ENCODE measurements at places on chromosomes 12 and 14.

- no peak for DNase-seq
Observed at GRCh38 chr14:71942904-71943694, 10.9 kb downstream of the RGS6 start.

DNA sequence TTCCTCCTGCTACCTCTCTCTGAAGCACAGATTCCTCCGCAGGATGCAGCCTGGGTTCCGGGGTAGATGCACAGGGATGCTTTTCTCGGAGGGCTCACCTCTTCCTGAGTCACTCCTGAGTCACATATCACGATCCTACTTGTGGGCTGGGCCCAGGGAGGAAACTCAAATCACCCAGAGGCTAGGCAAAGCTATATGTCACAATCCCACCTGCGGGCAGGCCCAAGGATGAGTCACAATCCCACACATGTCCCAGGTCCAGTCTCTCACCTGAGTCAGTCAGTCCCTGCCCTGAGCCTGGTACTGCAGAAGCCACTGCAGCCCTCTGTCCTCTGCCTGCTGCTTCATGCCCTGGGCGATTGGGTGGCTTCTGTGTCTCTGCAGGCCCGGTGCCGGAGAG, 149.0 kb upstream of the GSC start:
- DNase-seq, result peak; percentile 65

DNA sequence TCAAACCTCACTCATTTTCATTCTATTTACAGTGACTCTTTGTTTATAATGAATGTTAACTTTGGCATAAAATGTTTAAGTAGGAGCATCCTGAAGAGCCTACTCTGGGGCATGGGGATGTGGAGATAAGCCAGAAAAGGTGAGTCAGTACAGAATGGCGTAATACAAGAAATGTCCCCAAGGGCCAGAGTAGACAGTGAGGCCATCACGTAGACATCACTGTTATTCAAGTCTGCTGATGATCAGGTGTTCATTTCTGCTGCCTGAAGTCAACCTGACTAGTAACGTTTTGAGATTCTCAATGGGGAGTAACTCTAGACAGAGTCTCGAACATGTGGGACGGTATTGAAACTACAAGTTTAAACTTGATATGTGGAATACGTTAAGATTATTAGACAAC, 47.6 kb upstream of the PKP2 start:
- no peak for DNase-seq

GRCh38 chr12:66239295-66239694, 50.3 kb downstream of the IRAK3 start:
- DNase-seq, result no peak

GRCh38 chr12:124625867-124626675, 58.7 kb upstream of the NCOR2 start:
- DNase-seq, result peak; percentile 73

GRCh38 chr12:94488463-94488862, 28.8 kb upstream of the CEP83 start:
- no peak for DNase-seq

DNA sequence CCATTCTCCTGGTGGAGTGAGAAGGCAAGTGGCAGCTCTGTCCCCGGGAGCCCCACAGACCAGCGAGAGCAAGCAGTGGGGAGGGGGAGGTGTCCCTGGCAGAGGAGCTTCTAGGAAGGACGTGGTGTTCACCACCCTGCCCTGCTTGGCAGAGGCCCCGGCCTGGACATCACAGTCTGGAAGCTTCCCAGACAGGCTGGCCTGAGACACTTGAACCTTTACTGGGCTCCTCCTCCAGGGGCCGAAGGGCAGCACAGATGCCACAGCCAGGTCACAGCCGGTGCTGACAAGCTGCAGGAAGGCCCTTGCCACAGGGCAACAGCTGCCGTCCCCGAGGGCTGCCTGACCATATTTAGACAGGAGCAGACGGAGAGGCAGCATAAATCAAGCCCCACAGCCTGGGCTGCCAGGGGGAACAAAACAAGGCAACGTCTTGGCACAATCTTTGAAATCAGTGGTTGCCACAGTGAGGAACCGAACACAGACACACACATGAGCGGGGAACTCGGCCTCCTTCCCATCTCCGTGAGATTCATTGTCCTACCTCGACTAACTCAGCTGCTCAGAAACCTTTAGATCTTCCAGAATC, 28.5 kb downstream of the PRIMA1 start:
- no peak for DNase-seq

GRCh38 chr12:70043490-70044138, 199.6 kb upstream of the CNOT2 start:
- DNase-seq, result no peak

GRCh38 chr14:70858641-70859040, 48.6 kb upstream of the PCNX1 start:
- no peak for DNase-seq

- DNase-seq, result no peak
Observed at GRCh38 chr14:59100205-59100604, 88.3 kb upstream of the DAAM1 start.

DNA sequence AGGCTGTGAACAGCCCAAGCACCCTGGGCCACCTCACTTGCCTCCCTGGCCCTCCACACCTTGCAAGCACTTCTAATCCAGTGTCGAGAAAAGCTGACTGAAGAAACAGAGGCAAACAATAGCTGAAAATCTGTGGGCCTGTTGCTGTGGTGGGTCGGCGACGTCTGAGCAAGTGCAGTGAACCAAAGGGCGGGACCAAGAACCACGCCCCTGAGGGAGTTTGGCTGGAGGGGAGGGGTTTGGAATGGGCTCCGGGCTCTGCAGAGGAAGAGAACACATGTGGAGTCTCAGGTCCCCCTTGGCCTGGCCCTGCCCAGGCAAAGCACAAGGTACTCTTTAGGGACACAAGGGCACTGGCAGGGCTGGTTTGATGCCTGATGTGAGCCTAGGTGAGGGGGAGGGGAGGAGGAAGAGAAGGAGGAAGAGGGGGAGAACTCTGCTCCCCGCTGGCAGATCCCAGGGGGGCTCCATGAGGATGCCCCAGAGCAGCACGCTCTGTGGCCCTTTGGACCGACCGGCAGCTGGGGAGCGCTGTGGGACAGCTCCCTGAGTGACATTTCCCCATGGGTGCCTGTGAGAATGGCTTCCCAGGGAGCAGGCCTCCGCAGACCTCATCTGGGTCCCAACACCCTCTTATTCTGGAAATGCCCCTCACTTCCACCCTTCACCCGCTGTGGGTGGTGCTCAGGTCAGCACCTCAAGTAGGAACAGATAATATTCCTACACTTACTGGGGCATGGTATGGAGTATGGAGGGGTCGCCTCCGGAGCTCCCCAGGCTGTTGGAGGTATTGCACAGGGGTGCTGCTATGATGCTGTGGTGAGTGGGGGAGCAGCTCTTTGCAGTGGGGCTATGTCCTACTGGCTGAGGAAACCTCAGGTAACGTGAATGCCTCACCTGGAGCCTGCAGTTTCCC, 85.5 kb downstream of the CPSF2 start:
- DNase-seq, result no peak

Measured in kidney tubule cell (primary cell).